NCI-H748 treated with DMSO at 0.1 percent for 48 hours (cell line): ENCODE measurements at places on chromosomes 13 and 19.

DNA sequence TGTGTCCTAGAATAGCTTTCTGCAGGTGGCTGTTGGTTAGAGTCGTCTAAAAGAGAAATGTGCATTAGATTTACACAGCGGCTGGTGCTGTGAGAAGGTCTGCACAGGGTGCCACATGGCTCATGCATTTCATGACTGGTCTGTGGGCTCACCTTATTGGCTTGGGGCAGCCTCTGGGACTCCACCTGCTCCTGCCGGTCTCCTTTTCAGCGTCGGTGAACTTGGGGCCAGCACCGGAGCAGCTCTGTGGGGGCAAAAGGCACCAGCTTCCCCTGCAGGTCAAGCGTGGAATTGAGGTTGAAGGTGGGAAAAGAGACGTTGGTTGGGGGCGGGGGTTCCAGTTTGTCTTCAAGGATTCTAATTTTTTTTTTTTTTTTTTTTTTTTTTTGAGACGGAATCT is 3.1 kb upstream of the PNMA8C start:
- DNase-seq: no peak

GRCh38 chr19:46303691-46304397 is 7.0 kb downstream of the HIF3A start:
- no peak for DNase-seq

- no peak for DNase-seq
These were observed 18.4 kb downstream of the LTBP4 start for GRCh38 chr19:40619333-40620160.

DNA sequence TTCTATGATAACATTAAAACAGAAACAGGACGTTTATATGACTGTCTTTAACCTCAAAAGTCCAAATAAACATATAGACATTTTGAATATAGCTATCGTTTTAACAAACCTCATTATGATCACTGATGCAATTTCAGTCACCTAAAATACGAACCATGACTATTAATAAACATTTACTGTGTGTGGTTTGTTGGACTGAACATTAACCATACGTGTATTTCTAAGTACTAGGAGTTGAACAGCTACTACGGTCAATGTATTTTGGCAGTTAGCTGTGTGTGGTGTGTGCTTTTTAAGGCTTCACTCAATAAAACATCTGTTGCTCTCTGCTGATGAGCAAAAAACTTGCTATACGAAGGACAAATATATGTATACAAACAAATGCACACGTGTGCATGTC is 281.4 kb downstream of the ABCC4 start:
- no peak for DNase-seq

DNA sequence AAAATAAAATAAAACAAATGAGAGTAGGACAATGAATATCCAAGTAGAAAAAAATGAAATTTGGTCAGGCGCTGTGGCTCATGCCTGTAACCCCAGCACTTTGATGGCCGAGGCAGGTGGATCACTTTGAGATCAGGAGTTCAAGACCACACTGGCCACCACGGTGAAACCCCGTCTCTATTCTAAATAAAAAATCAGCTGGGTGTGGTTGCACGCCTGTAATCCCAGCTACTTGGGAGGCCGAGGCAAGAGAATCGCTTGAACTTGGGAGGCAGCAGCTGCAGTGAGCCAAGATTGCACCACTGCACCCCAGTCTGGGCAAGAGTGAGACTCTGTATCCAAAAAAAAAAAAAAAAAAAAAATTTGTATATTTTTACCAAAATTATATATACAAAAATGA is 18.2 kb upstream of the ZMYM5 start:
- DNase-seq: no peak

- no peak for DNase-seq
These were observed 199.2 kb downstream of the LACC1 start for GRCh38 chr13:44078806-44079376.

DNA sequence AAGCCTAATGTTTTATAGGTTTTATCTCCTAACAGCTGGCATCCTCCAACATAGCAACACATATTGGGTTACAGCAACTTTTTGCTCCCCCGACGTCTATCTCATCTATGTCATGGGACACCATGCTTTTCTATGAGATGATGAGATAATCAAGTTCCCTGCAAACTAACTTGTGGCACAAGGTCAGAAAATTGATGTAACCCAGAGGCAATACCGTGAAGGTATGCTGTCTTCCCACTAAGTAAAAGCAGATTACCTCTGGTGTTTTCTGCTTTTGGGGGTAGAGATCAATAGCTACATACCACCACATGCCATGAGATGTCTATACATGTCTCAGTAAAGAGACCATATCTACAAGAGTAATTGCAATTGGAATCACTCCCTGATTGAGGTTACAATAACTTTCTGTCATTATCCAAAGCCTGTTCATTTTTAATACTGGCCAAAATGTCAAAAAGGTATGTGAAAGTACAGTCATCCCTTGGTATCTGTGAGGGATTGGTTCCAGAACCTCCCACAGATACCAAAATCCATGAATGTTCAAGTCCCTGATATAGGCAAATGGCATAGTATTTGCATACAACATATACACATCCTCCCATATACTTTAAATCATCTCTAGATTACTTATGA is 131.3 kb downstream of the CYSLTR2 start:
- no peak for DNase-seq

DNA sequence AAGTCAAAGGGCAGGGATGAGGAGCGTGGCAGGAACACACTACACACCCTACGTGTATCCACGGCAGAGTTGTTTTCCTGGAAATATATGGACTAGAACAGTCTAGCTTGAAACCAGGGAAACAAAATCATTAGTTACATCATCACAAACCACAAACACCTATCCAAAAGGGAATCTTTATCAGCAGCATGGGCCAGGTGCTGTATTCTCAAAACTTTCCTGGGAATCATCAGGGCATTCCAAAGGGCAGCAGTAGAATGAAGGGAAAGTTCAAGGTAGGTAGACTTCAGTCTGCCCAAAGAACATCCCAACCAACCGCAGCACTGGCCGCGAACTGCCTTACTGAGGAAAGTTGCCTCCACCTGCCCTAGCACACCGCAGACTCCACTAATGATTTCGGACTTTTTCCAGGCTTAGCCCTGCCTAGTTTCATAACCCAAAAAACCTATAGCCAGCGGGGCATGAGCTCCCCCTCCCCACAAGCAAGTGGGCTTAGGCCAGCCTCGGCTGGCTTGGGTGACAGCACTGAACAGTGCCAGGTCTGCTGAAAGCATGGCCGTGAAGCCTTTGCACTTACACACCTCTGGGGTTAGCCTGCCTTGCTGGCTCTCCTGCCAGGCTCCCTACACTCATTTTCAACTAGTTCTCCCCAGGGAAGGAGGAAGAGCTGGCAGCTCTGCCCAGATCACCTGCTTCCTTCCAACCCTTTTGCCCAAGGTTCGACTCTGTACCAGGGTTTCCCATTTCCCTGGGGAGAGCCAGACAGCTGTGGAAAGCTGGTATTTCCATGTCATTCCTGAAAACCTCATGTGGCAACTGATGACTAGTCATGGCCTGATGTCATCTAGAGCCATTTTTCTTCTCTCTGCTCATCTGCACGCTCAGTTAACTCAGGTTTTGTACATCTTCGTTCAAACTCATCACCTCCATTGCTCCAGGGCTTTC is 77.3 kb upstream of the UBAC2 start:
- DNase-seq: no peak

- DNase-seq: no peak
These were observed 19.3 kb upstream of the EHD2 start for GRCh38 chr19:47693903-47694302.

DNA sequence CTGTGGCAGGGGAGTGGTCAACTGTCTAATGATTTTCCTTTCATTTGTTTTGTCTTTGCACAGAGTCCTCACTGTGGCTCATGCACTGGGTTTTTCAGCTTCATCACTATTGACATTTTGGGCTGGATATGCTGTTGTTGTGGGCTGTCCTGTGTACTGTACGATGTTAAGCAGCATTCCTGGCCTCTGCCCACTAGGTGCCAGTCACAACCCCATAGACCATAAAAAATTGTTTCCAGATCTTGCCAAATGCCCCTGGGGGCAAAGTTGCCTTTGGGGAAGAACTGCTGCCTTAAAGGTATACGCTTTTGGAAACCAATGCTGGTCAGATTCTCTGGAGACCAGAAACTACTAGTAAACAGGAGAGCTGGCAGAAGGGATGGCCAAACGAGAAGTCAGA is 310.4 kb downstream of the SPRY2 start:
- no peak for DNase-seq

- DNase-seq: no peak
These were observed 20.3 kb downstream of the SMIM24 start for GRCh38 chr19:3459965-3460582.

GRCh38 chr19:43634506-43634871 is 5.2 kb downstream of the CADM4 start:
- DNase-seq: no peak

GRCh38 chr19:49111218-49111998 is 2.8 kb upstream of the LIN7B start:
- DNase-seq: no peak

DNA sequence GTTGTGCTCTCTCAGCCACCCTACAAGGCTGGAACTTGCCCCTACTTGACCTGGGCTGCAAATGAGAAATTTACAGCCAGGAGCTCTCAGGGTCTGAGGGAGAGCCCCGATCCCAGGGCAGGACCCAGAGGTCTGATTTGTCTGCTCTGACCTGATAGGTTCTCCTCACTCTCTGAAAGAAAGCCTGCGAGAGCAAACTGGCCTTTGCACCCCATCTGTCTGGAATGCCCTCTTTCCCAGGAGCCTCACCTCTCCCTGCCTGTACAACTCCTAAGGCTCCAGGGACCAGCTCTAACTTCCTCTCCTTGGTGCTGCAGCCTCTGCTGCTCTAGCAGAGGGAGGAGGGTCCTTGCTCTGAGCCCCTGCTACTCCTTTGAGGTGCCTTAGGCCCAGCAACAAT is 137.8 kb downstream of the UQCRFS1 start:
- DNase-seq: no peak

DNA sequence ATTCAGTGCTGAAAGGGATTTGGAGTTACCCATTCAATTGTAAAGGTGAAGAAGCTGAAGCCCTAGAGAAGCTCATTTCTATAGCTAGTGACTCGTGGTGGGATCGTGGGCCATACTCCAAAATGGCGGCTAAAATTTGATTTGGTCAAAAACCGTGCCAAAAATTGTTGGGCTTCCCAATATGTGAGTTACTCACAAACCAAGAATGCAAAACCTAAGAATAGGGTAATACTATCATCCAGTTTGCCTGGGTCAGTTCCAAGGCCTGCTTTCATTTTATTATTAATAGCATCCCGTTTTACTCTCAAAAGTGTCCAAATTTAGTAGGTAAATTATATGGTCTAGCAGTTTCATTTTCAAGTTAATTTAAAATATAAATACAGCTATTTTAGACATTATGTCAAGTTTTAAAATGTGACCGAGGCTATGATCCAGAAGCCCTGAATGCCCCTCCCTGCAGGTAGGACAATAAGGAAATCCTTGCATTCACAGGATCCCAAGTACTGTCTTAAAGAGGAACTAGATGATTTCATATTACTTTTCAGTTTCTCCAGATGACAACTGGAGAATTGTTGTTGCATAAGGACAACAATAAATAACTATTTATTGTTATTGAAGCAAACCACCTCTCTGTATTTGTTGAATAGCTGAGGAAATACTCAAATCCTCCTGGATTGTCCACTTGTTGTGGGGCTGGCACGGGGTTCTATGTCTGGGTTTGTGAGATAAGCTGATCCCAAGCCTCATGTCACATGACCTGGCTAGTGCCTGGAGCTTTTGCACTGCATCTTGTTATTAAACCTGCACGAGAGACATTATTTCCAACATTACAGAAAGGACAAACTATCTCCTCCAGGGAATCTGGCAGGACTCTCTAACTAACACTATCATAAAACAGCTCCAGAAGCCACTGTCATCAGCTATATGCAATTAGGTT is 11.6 kb upstream of the RAP2A start:
- no peak for DNase-seq
